Psoas muscle (tissue), 8 donors: ENCODE measurements at places on chromosomes 7 and 10. TPM values are rescaled to one million over a fixed set of nuclear protein-coding genes. Genes with fewer than 3 reads are reported as not detected.

DNA sequence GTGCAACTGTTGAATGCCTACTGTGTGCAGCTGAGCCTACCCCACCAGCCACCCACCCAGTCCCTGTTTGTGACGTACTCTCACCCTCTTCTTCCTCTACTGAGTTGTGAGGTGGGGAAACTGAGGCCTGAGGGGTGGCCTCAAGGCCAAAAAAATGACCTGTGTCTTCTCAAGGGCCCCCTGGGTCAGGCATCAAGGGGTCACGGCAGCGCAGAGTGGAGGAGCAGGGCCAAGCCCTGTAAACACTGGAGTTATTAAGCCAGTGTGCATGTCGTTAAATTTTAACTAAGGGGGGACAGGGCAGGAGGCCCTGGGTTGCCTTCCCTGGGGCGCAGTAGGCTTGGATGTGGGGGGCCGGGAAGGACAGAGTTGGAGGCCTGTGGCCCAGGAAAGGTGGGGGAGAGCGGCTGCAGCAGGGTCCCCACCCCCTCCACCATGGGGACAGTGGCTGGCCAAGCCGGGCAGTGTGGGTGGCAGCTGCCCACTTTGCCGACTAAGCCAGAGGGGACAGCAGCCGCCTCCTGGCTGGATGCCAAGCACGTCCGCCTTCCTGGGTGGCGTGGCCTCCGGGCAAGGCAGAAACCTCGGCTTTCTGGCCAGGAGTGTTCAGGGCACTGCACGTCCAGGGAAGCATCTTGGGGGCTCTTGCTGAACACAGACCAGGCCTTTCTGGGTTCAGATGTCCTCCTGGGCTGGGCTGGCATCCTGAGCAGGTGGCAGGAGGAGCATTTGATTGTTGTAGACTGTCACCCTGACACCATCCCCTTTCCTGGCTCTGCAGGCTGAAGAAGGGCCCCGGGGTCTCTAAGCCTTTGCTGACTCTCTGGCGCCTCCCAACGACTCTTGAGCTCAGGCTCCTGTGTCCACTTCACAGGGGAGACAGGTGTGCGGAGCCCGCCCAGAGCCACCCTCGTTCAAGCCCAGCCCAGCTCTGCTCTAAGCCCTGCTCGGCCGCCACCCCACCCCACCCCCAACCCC is 1.9 kb downstream of the SLC29A4 start:
- H3K27me3 ChIP-seq, result no peaks in the 10 kb centered on the region
- H3K4me1 ChIP-seq, result no peaks in the 10 kb centered on the region
- no peaks in the 10 kb centered on the region for H3K36me3 ChIP-seq
- no peak for DNase-seq
- H3K4me3 ChIP-seq, result no peak overlapping the region

Gene AKR1C3
- 20.6 TPM for total RNA-seq

Gene ITPRIP
- 9.7 TPM for total RNA-seq

Gene MYH16
- not detected for total RNA-seq

Gene APBB1IP
- 2.8 TPM for total RNA-seq
